ENCODE measurements at places on chromosomes 2 and 18.

- DNase-seq, result no peak
Measured at GRCh38 chr2:64141674-64142405, 2.4 kb downstream of the PELI1 start.

DNA sequence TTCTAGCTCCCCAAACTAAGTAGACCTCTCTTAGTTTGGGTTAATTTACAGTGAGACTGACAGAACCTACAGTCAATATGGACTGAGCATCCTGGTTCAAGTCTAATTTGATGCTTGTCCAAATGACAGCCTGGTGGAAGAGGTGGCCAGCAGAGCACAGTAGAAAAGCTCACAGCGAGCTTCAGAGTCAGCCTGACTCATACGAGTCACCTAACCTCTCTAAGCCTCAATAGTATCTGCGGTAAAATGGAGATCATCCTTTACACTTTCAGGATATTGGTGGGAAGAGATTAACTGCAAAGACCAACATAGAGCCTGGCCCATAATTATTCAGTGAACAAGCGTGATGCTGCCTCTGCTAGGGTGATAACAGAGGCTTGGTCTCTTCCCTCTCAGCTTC, 54.5 kb downstream of the DOCK10 start:
- DNase-seq, result no peak

DNA sequence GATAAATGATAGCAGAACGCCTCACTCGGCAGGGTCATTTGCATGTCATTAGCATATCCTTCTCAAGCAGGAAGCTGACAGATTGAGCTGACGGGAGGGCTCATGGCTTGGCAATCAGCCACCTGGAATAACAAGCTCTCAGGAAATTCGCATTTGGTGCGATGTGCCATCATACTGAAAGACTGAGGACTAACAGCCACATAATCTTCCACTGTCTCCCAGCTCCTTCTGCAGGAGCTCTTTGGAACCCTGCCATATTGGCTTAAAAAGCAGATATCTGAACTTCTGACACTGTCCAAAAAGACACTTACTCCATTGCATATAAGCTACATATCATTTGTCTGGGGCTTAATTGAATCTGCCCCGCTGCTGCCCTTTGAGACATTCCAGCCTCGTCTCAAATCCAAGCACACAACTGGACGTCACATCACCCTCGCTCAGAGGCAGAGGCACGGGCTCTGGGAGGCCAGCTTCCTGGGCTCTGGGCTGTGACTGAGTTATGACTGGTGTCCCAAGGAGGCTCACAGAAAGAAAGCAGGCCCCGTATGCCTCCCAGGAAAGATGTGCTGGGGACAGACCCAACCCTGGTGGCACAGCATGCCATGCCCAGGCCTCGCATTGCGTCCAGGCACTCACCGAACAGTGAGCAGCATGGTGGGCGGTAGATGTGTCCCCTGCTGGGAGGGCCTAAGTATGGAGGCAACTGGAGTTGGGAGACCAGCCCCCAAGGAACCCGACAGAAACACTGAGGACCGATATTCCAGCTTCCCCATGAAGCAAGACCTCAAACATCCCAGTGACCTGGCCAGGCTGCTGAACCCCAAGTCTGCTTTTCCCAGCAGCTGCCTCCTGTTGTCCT, 228.0 kb downstream of the ATAD2B start:
- DNase-seq, result no peak

DNA sequence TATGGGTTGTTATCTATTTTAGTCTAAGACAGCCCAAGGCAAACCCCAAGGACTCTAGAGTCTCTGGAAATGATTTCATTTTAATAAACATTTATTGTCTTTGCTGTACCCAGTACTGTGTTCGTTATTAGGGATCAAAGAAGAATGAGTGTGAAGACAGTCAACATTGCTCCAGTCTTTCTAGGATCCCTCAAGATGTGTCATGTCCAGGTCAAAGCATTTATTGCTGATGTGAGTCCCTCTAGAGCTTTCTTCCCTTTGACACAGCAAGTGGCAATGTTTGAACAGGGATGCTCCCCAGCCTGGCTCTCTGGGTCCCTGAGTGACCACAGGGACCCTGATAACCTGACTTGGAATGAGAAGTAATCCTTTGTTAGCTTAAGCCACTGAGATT, 123.1 kb upstream of the STK17B start:
- no peak for DNase-seq

DNA sequence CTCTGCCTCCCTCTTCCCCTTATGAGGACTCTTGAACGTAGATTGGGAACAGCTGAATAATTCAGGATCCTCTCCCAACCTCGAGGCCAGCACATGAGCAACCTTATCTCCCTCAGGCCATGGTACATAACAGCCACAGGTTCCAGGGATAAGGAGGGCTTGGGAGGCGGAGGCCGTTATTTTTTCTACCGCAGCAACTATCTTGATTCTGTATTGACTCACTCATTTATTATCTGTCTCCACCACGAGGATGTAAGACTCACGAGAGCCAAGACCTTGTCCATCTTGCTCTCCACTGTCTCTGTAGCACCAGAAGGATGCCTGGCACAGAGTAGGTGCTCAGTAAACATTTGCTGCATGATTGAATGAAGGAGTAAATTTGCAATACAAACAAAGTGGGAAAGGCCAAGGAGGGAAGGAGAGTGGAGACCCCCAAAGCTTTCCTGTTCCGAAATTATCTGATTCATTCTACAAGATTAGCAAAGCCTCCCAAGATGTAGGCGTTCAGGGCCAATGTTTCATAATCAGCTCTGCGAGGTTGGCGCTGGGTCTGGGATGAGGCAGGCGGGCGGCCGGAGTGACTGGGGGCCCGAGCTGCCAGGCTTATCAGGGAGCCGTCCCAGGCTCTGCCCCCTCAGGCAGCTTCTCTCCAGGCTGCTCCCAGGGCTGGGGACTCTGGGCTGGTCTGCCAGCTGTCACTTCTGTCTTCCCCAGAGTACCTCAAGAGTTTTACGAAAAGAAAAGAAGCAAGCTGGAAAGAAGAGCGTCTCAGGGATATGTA, 31.6 kb downstream of the INPP5D start:
- DNase-seq, result no peak

DNA sequence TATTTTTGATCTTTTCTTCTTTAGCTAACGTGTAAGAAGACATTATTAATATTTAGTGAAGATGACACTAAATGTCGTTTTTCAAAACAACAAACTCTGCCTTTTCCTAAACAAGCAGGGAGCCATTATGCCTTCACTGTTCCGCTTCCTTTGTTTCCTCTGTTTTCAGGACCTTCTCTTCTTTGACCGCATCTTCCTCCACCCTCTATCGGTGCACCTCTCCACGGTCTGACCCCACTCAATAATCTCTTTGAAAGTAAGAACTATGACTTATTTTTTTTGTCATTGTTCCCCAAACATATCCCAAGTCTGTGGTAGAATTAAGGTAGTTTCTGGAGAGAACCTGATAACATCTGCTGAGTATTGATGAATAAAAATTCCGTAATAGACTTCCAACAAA, 5.8 kb upstream of the SCN1A start:
- no peak for DNase-seq

GRCh38 chr2:28650266-28650584, 101.4 kb upstream of the PPP1CB start:
- no peak for DNase-seq

- DNase-seq, result no peak
Measured at GRCh38 chr2:142495141-142495540, 364.3 kb upstream of the LRP1B start.
